ENCODE measurements at places on chromosomes 7 and 10. TPM values are rescaled to one million over a fixed set of nuclear protein-coding genes. Genes with fewer than 3 reads are reported as not detected.

Gene MRLN
- total RNA-seq = not detected

DNA sequence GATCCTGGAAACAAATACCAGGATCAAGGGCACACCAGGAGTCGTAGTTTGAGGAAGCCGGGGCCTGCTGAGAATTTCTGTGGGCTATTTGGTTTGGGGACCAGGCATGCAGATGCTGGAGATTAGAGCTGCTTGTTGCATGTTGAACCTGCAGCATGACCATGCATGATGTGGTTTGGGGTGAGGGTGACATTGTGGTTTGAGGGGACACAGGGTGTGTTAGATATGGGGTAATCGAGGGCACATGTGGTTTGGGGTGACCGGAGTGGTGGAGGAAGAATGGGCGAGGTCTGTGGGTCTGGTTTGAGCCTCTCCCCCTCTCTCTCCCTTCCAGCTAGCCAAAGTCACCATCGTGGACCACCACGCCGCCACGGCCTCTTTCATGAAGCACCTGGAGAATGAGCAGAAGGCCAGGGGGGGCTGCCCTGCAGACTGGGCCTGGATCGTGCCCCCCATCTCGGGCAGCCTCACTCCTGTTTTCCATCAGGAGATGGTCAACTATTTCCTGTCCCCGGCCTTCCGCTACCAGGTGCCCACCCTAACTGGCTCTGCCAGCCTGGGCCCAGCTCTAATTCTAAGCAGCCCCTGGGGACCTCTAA, 10.2 kb downstream of the NOS3 start:
- DNase-seq = no peak

- DNase-seq = no peak
Observed at GRCh38 chr7:19783541-19783940, 10.1 kb upstream of the TMEM196 start.

DNA sequence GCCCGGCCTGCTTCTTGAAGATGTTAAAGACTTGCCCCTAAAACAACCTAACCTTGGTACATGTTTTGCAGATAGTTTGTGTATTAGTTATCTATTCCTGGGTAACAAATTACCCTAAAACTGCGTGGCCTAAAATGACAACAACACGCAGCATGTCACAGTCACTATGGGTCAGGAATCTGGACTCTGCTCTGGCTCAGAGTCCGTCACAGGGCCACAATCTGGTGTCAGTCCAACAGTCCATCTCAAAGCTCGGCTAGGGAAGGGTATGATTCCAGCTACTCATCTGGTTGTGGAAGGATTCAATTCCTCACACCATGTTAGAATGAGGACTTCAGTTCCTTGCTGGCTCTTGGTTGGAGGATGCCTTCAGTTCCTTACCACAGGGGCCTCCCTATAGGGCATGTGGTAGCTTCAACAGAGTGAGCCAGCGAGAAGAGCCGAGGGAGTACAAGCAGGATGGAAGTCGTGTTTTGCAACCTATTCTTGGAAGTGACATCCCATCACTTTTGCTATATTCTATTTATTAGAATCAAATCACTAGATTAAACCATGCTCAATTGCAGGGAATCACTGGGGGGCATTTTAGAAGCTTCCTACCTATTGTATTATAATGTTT, 71.3 kb downstream of the ANLN start:
- DNase-seq = no peak

Measured in LHCN-M2 (cell line).